ENCODE measurements at places on chromosomes 13 and 19.

GRCh38 chr13:23849670-23850069, 39.5 kb downstream of the MIPEP start:
- no peak for DNase-seq

- DNase-seq = peak; percentile 79
Measured at GRCh38 chr13:51520524-51520923, 63.7 kb upstream of the WDFY2 start.

DNA sequence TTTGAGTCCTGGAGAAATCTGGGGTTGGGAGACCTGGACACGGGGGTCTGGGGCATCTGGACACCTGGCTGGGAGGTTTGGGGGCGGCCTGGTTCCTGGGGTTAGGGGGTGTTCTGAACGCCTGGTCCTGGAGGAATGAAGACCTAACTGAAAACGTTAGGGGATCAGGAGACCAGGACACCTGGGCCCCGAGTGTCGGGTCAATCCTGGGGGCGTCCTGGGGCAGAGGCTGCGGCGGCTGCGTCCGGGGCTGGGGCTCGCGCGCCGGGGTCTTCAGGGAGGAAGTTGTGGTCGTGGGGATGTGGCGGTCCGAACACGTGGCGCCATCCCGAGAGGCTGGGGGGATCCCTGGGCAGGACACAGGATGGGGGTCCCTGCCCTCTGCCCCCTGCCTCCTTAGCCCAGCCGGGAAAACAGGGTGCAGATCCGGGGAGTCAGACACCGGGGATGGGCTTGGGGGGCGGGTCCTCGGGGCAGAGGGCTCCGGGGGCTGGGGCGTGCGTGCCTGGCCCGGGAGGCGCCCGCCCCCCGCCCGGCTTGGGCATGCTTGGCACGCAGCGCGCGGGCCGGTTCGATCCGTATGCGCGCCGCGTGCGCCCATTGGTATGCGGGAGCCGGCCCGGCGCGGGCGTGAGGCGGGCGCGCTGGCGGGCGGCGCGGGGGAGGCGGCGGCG, 632 bp downstream of the NPAS1 start:
- peak; percentile 30 for DNase-seq

DNA sequence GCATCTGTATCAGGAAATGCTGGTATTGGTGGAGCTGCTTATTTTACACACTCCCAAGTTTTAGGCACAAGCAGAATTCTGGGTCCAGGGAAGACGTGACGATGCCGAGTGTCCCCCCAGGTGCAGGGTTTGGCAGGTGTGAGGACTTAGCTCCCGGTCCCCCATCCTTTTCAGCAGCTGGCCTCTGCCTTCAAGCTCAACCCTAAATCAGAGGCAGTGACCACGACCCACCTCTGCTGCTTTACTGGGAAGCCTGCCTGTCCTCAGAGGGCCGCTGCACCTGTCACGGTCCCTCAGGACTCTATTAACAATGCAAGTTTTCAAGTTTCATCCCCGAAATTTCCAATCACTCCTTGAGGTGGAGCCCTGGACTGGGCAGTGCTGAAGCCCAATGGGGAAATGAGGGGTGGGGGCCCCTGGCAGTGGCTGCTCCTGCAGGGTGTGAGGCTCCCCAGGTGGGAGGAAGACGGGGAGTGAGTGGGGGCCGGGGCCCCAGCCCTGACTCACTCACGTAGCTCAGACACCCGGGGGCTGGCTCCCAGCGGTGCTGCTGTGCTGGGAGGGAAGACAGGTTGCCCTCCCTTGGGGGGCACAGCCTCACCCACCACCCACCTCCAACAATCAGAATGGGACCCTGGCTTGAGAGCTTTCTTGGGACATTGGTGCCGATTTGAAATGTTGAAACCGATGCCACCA, 92.6 kb upstream of the MCF2L start:
- DNase-seq = no peak

GRCh38 chr13:46559272-46559805, 6.4 kb downstream of the LRCH1 start:
- DNase-seq = no peak

DNA sequence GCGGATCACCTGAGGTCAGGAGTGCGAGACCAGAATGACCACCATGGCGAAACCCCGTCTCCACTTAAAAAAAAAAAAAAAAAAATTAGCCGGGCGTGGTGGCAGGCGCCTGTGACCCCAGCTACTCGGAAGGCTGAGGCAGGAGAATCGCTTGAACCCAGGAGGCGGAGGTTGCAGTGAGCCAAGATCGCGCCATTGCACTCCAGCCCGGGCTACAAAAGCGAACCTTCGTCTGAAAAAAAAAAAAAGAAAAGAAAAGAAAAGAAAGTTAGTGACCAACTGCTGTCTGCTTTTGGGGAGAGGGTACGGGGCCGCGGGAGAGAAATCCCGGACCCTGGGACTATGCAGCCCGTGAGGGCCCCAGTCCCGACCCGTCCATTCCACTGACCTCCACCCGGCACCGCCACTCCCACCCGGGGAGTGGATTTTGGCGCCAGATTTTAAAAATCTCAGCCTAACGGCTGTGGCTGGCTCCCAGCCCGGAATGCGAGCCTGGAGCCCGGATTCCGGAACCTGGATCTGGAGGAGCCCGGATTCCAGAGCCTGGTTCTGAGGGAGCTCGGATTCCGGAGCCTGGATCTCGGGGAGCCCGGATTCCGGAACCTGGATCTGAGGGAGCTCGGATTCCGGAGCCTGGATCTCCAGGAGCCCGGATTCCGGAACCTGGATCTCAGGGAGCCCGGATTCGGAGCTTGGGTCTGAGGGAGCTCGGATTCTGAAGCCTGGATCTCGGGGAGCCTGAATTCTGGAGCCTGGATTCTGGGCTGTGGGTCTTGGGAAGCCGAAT, 6.1 kb upstream of the LMNB2 start:
- DNase-seq = peak; percentile 98

- DNase-seq = no peak
Measured at GRCh38 chr13:110236831-110237261, 70.1 kb downstream of the COL4A1 start.

GRCh38 chr13:109408591-109409382, 377.6 kb downstream of the IRS2 start:
- no peak for DNase-seq

GRCh38 chr13:46202188-46202795, 9.4 kb upstream of the LRRC63 start:
- DNase-seq = no peak

DNA sequence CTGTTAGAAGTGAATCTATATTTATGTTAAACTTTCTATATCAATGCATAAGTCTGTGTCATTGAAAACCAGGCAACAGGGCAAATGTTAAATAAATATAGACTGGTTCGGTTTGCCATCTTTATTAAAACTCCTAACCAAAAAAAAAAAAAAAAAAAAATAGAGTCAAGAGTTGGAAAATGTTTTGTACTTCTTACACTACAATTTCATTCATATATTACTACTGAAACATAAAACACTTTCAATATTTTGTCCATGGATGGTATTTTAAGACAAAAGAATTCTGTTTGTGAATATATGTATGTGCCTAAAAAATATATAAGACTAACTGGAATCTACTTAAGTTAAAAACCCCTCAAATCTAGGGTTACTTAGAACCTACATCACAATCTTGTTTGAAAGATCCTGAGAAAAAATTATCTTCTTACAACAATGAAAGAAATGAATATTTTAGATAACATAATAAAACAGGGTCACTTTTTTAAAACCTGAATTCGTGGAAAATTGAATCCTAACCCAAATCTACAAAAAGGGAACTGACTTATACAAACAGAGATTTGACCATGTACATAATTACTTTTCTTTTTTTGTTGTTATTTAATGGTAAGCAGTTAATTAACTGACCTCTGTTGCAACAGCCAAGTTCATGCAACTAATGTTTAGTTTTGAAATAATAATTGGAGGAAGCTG, 5.1 kb downstream of the DACH1 start:
- no peak for DNase-seq

DNA sequence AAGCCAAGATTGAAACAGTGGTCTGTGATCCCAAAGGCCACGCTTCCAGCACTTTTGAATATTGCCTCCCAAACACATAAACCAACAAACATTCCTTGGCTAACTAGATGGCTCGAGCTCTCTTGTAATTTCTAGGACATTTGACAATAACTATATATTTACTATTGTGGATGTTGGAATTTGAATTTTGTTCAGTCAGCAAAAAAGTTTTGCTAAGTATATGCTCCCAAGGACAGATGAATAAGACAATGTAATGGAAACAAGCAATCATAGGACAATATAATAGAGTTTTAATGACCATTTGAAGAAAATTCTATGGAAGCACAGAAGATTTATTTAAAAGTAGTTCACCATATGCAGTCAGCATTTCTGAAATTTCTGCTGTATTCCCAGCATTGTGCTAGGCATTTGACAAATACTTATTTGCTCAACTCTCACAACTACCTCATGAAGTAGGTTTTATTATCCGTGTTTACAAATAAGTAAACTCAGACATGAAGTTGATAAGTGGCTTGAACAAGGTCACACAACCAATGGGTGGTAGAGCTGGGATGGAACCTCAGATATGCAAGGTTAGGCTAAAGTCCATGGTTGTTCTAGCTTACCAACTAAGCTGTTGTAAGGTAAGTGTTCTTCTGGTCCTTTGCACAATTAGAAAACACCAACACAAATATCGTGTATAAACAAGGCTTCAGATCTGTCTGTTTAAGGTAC, 205.1 kb downstream of the NUFIP1 start:
- DNase-seq = no peak

DNA sequence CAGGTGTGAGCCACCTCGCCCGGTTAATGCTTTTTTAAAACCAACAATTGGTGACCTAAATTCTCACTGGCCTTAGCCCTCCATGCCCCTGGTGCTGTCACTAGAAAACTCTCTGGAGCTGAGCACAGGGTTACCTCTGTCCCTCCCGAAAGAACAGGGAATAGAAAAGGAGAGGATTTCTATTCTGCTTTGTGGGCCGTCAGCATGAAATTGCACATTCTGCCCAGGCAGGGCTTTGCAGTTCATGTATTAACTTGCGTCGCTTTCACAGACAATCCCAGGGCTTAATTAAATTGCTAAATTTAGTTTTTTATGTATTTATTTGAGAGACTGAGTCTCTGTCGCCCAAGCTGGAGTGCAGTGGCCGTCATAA, 583 bp upstream of the ZNF480 start:
- no peak for DNase-seq

GRCh38 chr19:35755550-35756376, 1.1 kb downstream of the HSPB6 start:
- peak; percentile 67 for DNase-seq
